ENCODE measurements at places on chromosomes 5 and 9.
A peak's percentile ranks its signal among the peaks of the same experiment; 100 is the strongest.

DNA sequence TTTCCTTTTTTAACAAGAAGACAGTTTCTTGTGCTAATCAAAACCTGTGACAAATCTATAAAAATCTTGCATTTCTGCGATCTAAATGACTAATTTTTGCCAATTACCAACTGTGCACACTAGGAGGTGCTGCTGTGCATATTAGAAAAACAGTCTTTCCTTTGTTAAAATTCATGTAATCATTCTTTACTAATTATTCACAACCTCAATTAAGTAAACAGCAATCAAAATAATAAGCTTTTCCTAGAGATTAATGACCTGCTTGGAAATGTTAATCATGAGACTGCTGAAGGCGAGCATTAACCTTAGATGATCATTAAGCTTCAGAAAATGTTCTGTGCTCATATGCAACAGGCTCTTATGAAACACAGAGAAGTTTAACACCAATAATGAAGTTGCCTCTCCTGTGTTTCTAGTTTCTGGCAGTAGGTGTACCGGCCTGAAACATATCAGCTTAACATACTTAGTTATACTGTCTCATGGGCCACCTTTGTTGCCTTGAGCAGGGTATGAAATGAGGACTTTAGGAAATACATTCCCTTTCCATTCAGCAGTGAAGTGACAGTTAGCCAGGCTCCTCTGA lies 17.7 kb downstream of the RFESD start:
- DNase-seq: peak; percentile 50

GRCh38 chr9:98290411-98290810 lies 35.0 kb upstream of the TBC1D2 start:
- DNase-seq: no peak

DNA sequence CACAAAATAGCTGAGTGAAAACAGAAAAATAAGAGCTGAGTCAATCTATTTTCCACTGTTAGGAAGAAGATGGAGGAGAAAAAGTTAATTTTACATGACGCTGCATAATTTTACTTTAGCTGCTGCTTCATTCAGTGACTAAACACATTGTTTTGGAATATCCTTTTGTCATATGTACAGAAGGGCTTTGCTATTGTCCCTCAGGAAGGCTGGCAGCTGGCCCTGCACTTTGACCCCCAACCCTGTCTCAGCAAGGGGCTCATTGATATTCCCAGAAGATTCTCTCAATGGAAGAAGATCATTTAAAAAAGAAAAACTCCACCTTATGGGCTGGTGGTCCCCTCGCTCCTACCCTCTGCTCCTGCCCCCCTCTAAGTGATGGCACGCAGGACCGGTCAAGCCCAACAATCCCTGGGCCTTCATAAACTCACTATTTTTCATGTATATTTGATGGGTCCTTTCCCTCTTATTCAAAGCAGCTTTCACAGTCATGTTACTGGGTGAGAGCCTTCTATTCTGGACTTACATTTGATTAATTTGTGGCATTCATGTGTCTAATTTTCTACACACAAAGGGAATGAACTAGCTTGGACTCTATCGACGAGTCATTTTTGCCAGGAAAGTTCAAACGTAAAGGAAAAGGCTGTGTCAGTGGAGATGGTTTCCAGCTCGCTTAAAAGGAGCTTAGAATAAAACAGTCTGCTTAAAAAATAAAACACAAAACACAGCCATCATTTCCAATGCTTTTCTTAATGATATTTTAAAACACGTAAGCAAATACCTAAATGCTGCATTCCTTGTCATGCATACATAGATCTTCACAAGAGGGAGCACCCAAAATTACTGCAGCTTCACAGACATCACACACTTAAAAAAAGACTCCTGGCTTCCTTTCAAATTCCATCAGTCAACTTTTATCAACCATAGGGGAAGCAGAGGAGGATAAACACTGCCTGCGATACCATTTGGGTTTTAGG lies 104.7 kb downstream of the EFNA5 start:
- DNase-seq: no peak

DNA sequence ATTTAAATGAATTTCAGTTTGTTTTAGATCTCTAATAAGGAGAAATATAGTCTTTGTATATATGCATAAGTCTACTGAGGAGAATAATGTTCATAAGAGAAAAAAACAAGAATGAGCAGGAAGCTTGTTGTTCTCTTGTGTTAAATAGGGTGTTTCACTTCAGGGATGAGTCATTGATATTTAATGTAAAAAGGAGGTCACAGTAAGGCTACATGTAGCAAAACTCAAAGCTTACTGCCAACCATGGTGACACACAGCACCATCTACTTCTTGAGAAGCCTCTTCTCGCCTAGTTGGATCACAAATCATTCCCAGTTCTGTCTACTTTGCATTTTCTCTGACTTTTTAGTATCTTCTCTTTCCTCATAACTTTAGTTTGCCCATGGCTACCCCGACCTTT lies 1466.0 kb upstream of the C9orf72 start:
- DNase-seq: no peak

- no peak for DNase-seq
Observed at GRCh38 chr9:12640016-12640587, 53.1 kb upstream of the TYRP1 start.

DNA sequence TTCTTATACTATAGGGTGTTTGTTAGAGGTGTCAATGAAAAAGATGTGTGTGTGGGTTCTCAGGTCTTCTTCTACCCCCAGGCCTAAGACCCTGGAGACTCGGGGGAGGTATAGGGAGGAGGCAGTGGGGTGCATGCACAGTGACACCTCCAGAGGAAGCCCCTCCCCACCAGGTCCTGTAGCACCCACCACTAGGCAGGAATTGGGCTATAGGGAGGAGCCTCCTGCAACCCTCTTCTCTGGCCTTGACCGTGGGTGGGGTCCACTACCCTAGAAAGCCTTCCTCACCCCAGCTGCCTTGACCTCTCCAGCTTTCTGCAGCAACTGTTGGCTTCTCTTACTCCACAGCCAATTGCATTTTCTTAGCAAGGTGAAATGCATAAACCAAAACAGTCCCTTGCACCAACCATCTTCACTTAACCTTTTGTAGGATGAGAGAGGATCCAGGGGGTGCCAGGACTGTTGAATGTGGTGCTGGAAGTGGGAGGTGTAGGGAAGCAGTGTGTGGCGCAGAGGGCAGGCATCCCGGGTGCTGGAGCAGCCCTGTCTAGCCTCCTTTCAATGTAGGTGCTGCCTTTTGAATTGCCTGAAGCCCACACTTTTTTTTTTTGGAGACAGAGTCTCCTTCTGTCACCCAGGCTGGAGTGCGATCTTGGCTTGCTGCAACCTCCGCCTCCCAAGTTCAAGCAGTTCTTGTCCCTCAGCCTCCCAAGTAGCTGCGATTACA lies 128.5 kb downstream of the RGS3 start:
- no peak for DNase-seq

DNA sequence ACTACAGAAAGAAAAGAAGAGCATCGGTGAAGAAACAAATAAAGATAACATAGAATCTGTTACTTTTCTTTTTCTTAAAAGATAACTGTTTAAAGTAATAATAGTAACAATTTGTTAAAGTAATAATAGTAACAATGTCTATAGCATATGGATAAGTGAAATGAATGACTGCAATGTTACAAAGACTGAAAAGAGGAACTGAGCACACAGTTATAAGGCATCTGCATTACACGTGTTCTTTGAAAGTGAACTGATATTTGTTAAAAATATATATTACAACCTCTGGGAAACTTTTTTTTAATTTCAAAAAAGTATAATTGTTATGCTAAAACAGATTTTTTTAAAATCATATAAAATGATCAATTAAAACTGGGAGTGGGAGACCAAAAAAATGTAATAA lies 88.4 kb upstream of the FST start:
- no peak for DNase-seq

- DNase-seq: no peak
Observed at GRCh38 chr5:175385691-175386362, 58.2 kb downstream of the DRD1 start.

GRCh38 chr9:16744394-16744793 lies 126.1 kb downstream of the BNC2 start:
- no peak for DNase-seq

DNA sequence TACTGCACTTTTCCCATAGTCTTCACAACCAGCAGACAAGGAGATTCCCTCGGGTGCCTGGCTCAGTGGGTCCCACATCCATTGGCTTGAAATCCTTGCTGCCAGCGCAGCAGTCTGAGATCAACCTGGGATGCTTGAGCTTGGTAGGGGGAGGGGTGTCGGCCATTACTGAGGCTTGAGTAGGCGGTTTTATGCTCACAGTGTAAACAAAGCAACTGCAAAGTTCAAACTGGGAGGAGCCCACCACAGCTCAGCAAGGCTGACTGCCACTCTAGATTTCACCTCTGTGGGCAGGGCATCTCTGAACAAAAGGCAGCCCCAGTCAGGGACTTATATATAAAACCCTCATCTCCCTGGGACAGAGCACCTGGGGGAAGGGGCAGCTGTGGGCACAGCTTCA lies 512.3 kb upstream of the MPDZ start:
- DNase-seq: no peak

- DNase-seq: no peak
Observed at GRCh38 chr9:97411440-97411788, 482 bp upstream of the TDRD7 start.

DNA sequence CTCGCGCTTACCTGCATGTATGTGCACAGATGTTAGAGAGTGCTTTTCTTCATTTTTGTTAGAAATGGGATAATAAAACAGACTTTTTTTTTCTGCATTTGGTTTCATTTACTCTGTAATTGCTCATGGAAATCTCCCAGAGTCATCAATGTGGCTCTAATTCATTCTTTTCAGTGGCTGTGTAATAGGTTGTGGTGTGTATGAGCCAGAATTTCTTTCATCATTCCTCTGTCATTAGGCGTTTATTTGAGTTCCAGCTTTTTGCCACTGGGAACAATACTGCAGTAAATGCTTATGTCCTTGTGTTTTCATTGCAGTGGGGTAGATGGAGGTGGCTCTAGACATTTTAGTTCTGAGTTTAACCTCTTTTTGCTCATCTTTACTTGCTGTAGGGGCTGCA lies 118.9 kb downstream of the NXNL2 start:
- DNase-seq: no peak

- peak; percentile 72 for DNase-seq
Observed at GRCh38 chr5:157312492-157312891, 46.6 kb downstream of the CYFIP2 start.

GRCh38 chr9:135216791-135217441 lies 129.4 kb downstream of the OLFM1 start:
- no peak for DNase-seq

- DNase-seq: no peak
Observed at GRCh38 chr5:172664681-172665541, 23.8 kb downstream of the NEURL1B start.

DNA sequence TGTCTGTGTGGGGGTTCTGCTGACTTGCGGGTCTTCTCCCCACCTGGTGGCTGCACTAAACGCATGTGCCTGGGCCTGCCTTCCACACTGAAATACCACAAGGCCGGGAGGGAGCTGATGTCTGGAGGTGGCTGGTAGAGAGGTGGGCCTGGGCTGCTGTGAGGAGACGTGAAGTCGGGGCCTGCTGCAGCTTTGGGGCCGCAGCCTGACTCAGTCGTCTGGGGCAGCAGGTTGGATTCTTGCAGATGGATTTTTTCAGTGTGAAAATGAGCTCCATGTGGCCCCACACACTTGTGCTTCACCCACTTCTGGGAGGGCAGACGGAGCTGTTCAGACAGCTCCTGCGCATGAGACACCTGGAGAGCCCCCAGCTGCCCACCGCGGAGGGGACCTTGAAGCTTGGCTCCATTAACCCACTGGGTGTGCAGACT lies 29.3 kb downstream of the COL5A1 start:
- DNase-seq: no peak

DNA sequence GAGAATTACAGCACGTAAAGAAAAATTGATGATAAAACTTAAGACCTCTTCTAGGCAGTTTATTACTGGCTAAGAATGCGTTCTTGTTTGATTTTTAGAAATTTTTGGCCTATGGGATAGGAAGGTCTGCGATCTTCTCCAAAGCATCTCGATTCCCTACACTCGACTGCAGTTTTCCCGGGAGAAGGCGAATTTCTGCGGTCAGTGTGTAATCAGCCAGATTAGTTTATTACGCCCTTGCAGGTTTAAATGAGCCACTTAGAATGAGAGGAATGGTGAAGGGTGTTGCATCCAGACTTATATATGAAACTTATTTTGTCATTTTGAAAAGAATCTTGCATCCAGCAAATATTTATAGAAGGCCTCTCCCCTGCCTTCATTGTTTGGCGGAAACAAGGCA lies 1.2 kb downstream of the MTAP start:
- DNase-seq: no peak

DNA sequence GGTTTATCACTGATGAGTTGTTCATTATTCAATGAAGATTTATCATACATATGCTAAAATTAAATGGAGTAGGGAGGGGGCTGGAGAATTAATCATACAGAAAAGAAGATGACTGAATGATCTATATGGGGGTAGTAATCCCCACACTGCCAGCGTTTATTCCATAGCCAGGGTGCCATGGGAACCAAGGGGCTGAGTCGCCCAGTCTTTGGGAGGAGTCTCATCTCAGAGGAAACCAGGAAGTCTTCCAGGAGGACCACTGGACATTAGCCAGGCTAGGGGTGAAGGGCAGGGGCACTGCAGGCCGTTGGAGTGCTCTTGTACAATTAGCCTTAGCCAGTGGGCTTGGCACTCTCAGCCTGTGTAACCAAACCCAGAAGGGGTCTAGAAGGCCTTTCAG lies 226.5 kb downstream of the ARL15 start:
- DNase-seq: no peak

All from CD4-positive, alpha-beta T cell treated with Interleukin-15 for 4 hours (primary cell).